CD4-positive, alpha-beta T cell treated with Interleukin-1 beta for 1 hour (primary cell): ENCODE measurements at places on chromosomes 6 and 20.
A peak's percentile ranks its signal among the peaks of the same experiment; 100 is the strongest.

GRCh38 chr6:74070711-74071110 lies 374.7 kb downstream of the CD109 start:
- DNase-seq = no peak

GRCh38 chr20:10987651-10988383 lies 314.0 kb upstream of the JAG1 start:
- DNase-seq = no peak

GRCh38 chr6:142192343-142192742 lies 45.3 kb downstream of the VTA1 start:
- no peak for DNase-seq

GRCh38 chr6:106520711-106521401 lies 108.4 kb downstream of the RTN4IP1 start:
- DNase-seq = peak; percentile 87

GRCh38 chr20:62020935-62021701 lies 44.6 kb downstream of the TAF4 start:
- no peak for DNase-seq

DNA sequence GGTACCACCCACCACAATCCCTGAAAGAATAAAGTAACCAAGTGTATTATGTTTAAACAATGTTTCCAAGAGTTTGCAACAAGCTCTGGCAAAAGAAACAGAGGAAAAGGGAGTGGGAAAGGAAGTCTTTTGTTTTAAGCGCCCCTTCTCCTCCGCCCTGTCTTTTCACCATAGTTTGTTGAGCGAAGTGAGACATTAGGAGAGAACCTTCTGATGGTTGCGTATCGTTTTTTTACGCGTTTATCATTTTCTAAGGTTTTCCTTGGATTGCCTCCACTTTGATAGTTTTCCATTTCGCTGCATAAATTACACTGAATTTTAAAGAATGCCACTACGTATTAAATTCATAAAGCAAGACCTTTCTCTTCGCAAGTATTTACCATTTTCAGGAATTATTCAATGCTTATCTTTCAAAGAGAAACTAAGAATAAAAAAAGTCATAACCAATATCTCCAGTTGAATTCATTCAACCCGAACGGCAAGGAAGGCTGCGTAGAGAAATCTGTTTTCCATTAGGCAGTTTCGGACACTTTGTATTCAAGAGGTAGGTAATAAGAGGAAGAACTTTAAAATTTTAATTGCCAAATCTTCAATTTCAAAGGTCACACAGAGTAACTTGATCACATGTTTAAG lies 920 bp upstream of the EPHA7 start:
- no peak for DNase-seq

GRCh38 chr6:83574783-83575182 lies 62.4 kb downstream of the PRSS35 start:
- DNase-seq = no peak

DNA sequence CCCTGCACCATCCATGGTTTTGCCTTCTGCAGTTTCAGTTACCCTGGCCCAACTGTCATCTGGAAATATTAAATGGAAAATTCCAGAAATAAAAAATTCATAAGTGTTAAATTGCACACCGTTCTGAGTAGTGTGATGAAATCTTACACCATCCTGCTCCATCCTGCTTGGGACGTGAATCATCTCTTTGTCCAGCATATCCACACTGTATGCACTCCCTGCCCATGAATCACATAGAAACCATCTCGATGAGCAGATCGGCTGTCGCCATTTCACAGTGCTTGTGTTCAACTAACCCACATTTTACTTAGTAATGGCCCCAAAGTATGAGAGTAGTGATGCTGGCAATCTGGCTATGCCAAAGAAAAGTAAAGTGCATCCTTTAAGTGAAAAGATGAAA lies 105.9 kb upstream of the ID4 start:
- DNase-seq = no peak
